ENCODE measurements at places on chromosomes 5 and 9. TPM values are rescaled to one million over a fixed set of nuclear protein-coding genes. Genes with fewer than 3 reads are reported as not detected.

DNA sequence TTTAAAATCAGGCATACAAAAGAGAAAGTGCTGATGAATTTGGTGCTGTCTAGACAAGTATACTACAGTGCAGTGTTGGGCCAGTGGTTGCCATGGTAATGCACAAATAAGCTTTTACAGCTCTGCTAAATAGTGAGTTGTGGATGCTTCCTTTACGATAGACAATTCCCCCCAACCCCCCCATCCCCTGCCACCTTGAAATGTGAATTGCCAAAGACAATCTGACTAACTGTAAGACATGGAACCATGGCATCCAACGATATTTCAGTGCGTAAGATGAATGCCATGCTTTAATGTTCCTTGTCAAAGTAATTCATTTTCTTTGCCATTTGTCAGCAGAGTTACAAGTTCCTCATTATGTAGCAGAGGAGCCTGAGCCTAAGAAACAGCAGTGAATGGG is 91.5 kb upstream of the NREP start:
- no peak overlapping the region for H3K4me3 ChIP-seq
- no peaks in the 10 kb centered on the region for H3K36me3 ChIP-seq
- no peak for DNase-seq
- no peaks in the 10 kb centered on the region for H3K4me1 ChIP-seq

GRCh38 chr9:109270971-109271925 is 49.6 kb downstream of the EPB41L4B start:
- no peaks in the 10 kb centered on the region for H3K4me1 ChIP-seq
- peaks cover 2% of the 10 kb centered on the region for H3K27me3 ChIP-seq
- DNase-seq: no peak
- no peak overlapping the region for H3K27ac ChIP-seq
- H3K4me3 ChIP-seq: no peak overlapping the region

DNA sequence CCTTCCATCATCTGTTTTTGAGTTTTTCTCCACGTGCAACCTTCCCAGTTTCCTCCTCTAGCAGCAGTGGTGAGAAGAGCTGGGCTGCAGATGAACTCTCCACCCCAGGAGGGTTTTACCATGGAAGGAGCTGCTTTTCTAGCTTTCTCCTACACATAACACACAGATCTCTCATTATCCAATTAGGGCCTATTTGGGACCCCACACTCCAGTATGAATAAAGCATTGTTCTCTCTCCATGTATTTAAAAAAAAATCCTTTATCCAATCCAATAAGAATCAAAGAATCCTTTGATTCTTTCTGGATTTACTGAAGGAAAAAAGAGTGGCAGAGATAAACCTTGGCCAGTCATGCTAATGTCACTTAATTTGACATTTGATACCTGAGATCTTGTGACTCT is 31.6 kb upstream of the NAA35 start:
- peaks cover 2% of the 10 kb centered on the region for H3K27me3 ChIP-seq
- no peaks in the 10 kb centered on the region for H3K36me3 ChIP-seq
- DNase-seq: no peak

DNA sequence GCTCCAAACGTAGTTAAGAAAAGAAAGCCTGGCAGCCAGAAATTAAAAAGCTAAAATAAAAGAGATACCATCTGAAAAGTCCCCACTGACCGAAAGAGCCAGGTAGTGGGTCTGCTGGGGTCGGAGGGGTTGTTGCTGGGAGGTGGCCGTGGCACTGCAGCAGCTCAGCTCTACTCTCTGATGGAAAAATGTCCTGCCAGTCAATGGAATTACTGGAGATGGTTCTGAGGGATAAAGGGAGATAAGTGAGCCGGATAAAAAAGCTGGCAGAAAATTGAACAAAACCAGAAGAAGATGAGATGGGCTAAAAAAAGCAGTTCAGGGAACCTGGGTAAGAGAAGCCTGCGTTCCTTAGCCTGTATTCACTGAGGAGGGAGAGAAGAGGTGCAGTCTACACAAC is 202.8 kb downstream of the SREK1 start:
- no peak overlapping the region for H3K27ac ChIP-seq
- no peak overlapping the region for H3K4me3 ChIP-seq
- H3K36me3 ChIP-seq: no peaks in the 10 kb centered on the region
- peaks cover 5% of the 10 kb centered on the region for H3K27me3 ChIP-seq
- no peak for DNase-seq

GRCh38 chr9:107983181-107983603 is 493.6 kb upstream of the KLF4 start:
- no peak for DNase-seq
- H3K27me3 ChIP-seq: no peaks in the 10 kb centered on the region
- H3K4me1 ChIP-seq: no peaks in the 10 kb centered on the region
- H3K4me3 ChIP-seq: no peak overlapping the region

GRCh38 chr5:142278627-142279026 is 46.2 kb downstream of the SPRY4 start:
- no peak overlapping the region for H3K27ac ChIP-seq
- no peaks in the 10 kb centered on the region for H3K36me3 ChIP-seq
- H3K27me3 ChIP-seq: peaks cover 2% of the 10 kb centered on the region
- H3K4me3 ChIP-seq: no peak overlapping the region
- H3K4me1 ChIP-seq: no peaks in the 10 kb centered on the region
- no peak for DNase-seq

The SGCD gene
- not detected for total RNA-seq

- H3K4me3 ChIP-seq: no peak overlapping the region
- DNase-seq: no peak
- no peaks in the 10 kb centered on the region for H3K36me3 ChIP-seq
- H3K4me1 ChIP-seq: peaks cover 8% of the 10 kb centered on the region
- H3K27ac ChIP-seq: no peak overlapping the region
Observed at GRCh38 chr5:138974227-138975063, 99.3 kb upstream of the LRRTM2 start.

- DNase-seq: no peak
- H3K27ac ChIP-seq: no peak overlapping the region
- peaks cover 7% of the 10 kb centered on the region for H3K4me1 ChIP-seq
- H3K27me3 ChIP-seq: peaks cover 1% of the 10 kb centered on the region
- no peak overlapping the region for H3K4me3 ChIP-seq
Observed at GRCh38 chr5:95970359-95970704, 8.7 kb upstream of the ELL2 start.

GRCh38 chr9:127521919-127522304 is 70.6 kb downstream of the LRSAM1 start:
- H3K36me3 ChIP-seq: peaks cover 33% of the 10 kb centered on the region
- H3K4me1 ChIP-seq: peaks cover 6% of the 10 kb centered on the region
- H3K4me3 ChIP-seq: no peak overlapping the region
- no peak for DNase-seq
- H3K27me3 ChIP-seq: no peaks in the 10 kb centered on the region
- H3K27ac ChIP-seq: no peak overlapping the region

The PDGFRB gene
- total RNA-seq: 0.74 TPM

The SLC6A7 gene
- not detected for total RNA-seq

DNA sequence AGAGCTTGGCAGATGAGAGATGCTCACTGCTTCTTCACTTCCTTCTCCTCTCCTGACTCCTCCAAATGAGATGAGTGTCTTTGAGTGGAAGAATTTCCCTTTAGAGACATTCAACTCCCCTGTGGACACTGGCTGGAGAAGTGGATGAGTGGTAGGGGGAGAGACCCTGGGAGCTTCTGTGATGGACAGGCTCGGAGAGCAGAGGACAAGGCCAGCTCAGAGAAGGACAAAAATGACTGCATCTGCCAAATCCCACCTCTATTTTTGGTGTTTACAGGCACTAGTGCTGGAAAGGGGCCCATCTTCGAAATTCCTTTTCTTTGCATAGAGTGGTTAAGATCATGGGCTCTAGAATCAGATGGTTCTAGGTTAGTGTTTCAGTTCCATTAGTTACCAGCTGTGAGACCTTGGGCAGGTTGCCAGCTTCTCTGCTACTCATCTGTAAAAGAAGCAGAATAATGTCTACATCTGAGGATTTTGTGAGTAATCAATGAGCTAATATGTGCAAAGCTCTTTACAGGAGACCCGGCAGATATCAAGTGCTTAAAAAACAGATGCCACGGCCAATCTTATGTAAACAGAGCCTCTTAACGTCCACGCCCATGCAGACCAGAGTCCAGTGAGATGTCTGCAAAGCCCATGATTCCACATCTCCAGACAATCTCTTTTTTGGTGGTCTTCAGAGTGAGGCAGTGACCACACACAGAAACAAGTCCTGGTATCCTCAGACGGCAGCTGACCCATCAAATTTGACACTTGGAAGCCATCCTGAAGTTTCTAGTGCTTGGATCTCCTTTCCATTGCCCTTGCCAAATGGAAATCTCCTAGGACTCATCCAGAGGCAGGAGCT is 13.6 kb upstream of the COL27A1 start:
- H3K27me3 ChIP-seq: peaks cover 7% of the 10 kb centered on the region
- H3K4me3 ChIP-seq: no peak overlapping the region
- H3K27ac ChIP-seq: no peak overlapping the region

- H3K4me3 ChIP-seq: no peak overlapping the region
- no peaks in the 10 kb centered on the region for H3K4me1 ChIP-seq
- DNase-seq: no peak
- no peaks in the 10 kb centered on the region for H3K36me3 ChIP-seq
- peaks cover 2% of the 10 kb centered on the region for H3K27me3 ChIP-seq
Observed at GRCh38 chr5:122492675-122493074, 180.6 kb downstream of the SNCAIP start.

DNA sequence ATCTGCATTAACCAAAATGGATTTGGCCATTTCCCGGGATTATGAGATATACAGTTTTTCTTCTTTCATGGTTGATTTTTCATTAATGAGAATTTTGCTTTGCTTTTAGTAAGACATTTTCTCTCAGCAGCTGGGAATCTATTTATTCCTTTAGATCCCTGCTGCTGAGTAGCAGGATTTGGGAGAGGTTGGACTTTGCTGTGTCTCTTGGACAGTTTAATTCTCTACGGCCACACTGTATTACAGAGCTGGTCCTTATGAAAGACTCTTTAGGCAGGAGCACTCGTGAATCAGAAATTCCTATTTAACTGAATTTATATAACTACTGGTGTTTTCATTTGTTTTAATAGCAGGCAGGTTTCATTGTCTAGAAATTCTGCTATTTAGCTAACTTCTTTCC is 1.6 kb downstream of the UNC13B start:
- H3K36me3 ChIP-seq: no peaks in the 10 kb centered on the region
- no peak overlapping the region for H3K27ac ChIP-seq
- no peak for DNase-seq
- H3K4me1 ChIP-seq: peaks cover 14% of the 10 kb centered on the region

DNA sequence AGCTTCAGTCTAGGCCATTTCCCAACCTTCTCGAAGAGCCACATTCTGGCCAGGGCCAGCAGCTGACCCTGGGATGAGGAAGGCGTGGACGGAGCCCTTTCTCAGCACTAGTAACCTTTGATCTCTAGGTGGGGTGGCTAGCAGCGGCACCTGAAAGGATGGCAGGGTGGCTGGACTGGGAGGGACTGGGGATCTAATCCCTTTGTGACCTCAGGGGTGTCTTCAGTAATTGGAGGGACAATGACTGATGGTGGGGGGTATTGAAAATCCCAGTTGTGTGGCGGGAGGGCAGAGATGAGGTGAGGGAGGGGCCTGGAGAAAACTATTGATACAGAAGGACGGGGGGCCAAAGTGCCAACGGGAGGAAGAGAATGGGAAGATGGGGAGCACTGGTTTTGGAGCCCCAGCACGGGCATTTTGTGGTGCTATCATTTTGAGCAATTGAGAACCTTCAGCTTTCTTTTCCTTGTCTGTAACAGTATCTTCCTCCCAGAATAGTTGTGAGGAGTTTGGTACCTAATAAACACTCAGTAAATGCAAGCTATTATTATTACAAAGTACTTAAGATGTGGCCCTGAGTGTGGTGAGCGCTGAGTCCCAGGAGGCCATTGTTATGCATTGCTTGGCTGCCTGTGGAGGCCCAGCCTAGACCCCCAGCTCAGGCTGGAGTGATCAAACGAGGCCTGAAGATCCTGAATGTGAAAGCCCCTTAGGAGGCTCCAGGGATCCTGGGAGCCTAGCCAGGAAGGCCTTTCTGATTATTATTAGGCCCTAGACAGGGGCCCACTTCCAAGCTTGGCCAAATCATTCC is 37.3 kb upstream of the UBE2D2 start:
- peaks cover 1% of the 10 kb centered on the region for H3K27me3 ChIP-seq
- no peak overlapping the region for H3K4me3 ChIP-seq
- H3K4me1 ChIP-seq: peaks cover 2% of the 10 kb centered on the region
- no peak overlapping the region for H3K27ac ChIP-seq

GRCh38 chr9:131180454-131180853 is 55.1 kb downstream of the NUP214 start:
- no peak overlapping the region for H3K27ac ChIP-seq
- peaks cover 4% of the 10 kb centered on the region for H3K4me1 ChIP-seq
- H3K4me3 ChIP-seq: no peak overlapping the region
- peaks cover 54% of the 10 kb centered on the region for H3K36me3 ChIP-seq

GRCh38 chr5:113574417-113574816 is 60.9 kb downstream of the YTHDC2 start:
- no peak overlapping the region for H3K27ac ChIP-seq
- peaks cover 12% of the 10 kb centered on the region for H3K4me1 ChIP-seq
- no peak overlapping the region for H3K4me3 ChIP-seq

The DOK3 gene
- 8.0 TPM for total RNA-seq

The NRG2 gene
- total RNA-seq: not detected

The SLC25A25 gene
- total RNA-seq: 12.9 TPM

DNA sequence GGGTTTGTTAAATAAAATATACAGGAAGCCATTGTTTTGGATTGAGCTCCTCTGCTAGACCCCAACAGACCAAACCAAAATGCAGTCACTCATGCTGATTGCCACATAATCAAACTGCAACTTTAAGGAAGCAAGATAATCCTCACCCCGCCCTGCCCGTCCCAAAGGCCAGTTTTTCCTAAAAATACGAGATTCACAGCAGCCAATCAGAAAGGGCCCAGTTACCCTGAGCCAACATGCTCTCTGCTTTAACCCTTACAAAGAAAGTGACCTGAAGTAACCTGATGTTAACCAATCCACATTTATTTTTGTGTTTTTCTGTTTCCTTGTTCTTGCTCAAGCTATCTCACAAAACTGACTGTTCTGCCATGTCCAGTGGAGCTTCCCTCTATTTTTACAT is 21.5 kb upstream of the RNF20 start:
- H3K27me3 ChIP-seq: peaks cover 18% of the 10 kb centered on the region
- no peak for DNase-seq
- no peaks in the 10 kb centered on the region for H3K36me3 ChIP-seq
- H3K4me3 ChIP-seq: no peak overlapping the region
- peaks cover 3% of the 10 kb centered on the region for H3K4me1 ChIP-seq

GRCh38 chr5:40689438-40689837 is 9.7 kb downstream of the PTGER4 start:
- H3K27ac ChIP-seq: peak overlapping the region; percentile 88
- DNase-seq: peak; percentile 82
- peaks cover 87% of the 10 kb centered on the region for H3K36me3 ChIP-seq
- peak overlapping the region; percentile 54 for H3K4me3 ChIP-seq
- peaks cover 62% of the 10 kb centered on the region for H3K4me1 ChIP-seq

GRCh38 chr9:16152276-16153101 is 599.6 kb downstream of the CCDC171 start:
- no peak for DNase-seq
- H3K27me3 ChIP-seq: peaks cover 5% of the 10 kb centered on the region
- no peak overlapping the region for H3K27ac ChIP-seq
- no peak overlapping the region for H3K4me3 ChIP-seq
- no peaks in the 10 kb centered on the region for H3K36me3 ChIP-seq
- peaks cover 14% of the 10 kb centered on the region for H3K4me1 ChIP-seq
